Amniotic epithelial cell (primary cell): ENCODE measurements at places on chromosomes 2 and 18.

- no peak for DNase-seq
Measured at GRCh38 chr2:156206355-156206754, 126.2 kb downstream of the NR4A2 start.

DNA sequence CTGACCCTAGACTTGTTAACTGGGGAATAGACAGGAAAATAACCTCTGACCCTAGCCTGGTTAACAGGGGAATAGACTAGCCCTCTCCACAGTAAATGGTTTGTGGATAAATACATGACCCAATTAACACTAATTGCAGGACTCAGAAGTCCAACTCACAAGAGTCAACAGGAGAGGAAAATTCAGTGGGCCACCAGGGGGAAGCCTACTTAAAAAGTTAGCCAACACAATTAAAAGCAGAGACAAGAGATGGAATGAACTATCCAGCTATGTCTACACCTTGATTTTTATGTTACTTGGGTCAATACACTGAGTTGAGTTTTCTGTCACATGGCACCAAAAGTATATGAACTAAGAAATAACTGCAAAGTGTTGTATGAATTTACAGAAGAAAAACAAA is 158.8 kb upstream of the SLC39A10 start:
- DNase-seq: peak; percentile 57

GRCh38 chr2:9815844-9816279 is 27.4 kb upstream of the TAF1B start:
- DNase-seq: no peak

DNA sequence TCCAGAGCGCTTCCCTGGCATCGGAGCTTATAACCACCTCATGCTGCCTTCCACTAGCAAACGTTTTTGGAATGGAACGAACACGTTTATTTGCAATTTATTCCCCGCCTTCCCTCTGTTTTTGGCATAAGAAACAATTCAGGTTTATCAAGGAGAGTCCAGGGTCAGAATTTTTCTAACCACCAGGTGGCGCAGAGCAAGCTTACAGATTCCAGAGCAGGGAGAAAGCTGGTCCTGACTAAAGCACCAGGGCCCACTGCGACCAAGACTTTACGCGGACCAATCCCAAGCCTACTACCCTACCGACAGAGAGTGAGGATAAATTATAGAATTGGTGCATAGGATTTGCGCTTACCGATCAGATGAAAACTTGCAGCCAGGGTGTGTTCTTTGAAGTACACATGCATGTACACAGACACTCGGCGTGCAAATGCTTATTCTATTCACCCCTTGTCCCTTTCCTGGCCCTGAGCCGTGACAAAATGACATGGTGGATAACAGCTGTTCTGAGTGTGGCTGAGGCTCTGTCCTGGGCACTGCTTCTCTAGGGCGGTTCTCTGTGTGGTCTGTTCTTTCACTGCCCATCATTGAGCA is 34.7 kb downstream of the NAPG start:
- DNase-seq: peak; percentile 63

GRCh38 chr2:212949786-212950185 is 201.6 kb downstream of the IKZF2 start:
- no peak for DNase-seq

DNA sequence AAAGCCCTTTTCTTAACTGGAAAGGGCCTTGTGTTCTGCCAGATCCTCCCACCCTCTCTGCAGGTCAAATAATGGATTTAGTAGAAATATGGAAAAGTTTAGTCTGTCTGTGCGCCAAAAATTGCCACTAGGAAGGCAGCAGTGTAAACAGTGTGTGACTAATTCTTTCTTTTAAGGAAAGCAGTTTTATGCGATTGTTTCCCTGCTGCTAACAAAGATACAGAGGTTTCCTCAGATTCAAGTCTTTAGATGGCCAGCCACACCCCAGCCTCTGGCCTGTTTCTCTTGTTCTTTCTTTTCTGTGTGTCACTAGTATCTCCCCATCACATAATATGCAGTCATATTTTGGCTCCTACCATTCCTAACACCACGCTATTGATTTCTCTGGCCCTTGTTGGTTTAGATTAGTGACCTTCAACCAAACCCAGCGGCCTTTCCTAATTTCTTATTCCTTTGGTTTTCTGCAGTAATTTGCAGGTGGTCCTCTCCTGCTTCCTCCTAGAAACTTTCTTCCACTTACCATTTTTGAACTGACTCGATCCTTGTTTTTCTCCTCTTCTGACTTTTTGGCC is 157.4 kb downstream of the LTBP1 start:
- no peak for DNase-seq

- DNase-seq: no peak
Measured at GRCh38 chr2:158495175-158495574, 38.4 kb downstream of the PKP4 start.

GRCh38 chr2:121008975-121009374 is 273.3 kb downstream of the GLI2 start:
- peak; percentile 14 for DNase-seq

DNA sequence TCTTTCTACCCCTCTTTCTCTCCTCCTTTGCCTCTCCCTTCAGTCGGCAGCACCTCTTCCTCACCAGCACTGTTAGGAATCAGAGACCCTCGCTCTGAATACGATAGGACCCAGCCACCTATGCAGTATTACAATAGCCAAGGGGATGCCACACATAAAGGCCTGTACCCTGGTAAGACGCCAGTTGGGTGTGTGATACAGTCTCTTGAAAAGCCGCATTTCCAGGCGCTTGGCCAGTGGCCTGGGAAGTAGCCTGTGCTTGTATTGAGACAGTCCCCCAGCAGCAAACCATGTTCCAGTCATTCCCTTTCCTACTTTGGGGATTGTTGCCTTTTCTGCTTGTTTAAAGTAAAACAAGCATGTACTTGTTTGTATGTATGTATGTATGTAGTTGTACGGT is 118.4 kb upstream of the DAPL1 start:
- no peak for DNase-seq

DNA sequence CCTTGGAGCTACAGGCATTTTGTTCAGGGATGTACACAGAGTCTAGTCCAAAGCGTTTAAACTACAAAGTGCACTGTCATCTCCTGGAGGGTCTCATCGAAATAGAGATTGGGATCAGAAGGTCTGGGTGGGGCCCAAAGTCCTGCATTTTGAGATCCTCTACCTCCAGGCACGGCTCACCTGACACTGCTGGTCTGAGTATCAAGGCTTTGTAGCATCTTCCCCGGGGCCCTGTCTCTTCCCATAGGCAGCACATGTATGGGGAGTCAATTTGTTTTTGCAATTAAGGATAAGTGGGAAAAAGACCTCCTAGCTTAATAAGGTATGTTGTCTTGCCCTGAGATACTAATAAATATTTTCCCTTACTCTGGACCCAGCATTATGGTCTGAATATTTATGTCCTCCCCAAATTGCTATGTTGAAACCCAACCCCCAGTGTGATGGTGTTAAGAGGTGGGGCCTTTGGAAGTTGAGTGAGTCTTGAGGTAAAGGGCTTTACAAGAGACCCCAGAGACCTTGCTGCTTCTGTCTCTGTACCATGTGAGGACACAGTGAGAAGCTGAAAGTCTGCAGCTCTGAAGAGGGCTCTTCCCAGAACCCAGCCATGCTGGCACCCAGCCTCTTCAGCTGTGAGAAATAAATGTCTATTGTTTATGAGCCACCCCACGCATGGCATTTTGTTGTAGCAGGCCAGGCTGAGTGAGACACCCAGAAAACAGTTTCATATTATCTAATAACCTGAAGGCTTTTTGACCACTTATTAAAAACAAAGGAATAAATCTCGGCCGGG is 258.7 kb upstream of the HS6ST1 start:
- no peak for DNase-seq

GRCh38 chr2:128442053-128442751 is 123.5 kb upstream of the HS6ST1 start:
- no peak for DNase-seq

GRCh38 chr2:2031101-2031500 is 286.8 kb upstream of the PXDN start:
- DNase-seq: no peak

DNA sequence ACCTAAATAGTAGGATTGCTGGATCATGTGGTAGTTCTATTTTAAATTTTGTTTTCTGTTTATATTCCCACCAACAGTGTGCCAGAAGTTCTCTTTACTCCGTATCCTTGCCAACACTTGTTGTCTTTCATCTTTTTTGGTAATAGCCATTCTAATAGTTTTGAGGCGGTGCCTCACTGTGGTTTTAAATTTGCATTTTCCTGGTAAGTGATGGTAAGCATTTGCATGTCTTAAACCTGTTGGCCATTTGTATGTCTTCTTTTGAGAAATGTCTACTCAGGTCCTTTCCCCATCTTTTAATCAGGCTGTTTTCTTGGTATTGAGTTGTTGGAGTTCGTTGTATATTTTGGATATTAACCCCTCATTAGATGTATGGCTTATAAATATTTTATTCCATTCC is 51.6 kb downstream of the REL start:
- no peak for DNase-seq

GRCh38 chr2:171478345-171478744 is 43.9 kb upstream of the CYBRD1 start:
- DNase-seq: peak; percentile 83

GRCh38 chr2:37394263-37394662 is 49.8 kb downstream of the QPCT start:
- DNase-seq: no peak

DNA sequence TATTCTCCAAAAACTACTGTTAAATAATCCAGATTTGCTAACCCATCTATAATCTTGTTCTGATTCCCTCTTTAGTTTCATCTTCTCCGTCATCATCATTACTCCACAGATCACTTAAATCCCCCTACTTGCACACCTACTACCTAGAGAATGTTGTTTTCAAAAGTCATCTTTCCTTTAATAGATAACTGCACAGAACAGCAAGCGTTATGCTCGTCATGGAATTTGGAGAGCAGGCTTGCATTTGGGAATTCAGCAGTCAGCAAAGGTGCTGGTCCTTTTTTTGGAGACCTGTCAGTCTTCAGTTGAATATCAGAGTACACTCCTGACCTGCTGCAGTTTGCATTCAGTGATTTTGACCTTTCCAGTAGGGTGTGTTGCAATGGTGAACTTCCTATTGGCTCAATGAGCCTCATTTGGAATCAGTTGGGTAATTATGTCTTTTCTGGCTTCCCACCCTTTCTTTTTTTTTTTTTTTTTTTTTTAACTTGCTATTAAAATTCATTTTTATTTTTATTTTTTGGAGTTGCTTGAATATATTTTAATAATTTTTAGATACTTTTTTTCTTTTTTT is 110.6 kb downstream of the HNRNPLL start:
- no peak for DNase-seq

DNA sequence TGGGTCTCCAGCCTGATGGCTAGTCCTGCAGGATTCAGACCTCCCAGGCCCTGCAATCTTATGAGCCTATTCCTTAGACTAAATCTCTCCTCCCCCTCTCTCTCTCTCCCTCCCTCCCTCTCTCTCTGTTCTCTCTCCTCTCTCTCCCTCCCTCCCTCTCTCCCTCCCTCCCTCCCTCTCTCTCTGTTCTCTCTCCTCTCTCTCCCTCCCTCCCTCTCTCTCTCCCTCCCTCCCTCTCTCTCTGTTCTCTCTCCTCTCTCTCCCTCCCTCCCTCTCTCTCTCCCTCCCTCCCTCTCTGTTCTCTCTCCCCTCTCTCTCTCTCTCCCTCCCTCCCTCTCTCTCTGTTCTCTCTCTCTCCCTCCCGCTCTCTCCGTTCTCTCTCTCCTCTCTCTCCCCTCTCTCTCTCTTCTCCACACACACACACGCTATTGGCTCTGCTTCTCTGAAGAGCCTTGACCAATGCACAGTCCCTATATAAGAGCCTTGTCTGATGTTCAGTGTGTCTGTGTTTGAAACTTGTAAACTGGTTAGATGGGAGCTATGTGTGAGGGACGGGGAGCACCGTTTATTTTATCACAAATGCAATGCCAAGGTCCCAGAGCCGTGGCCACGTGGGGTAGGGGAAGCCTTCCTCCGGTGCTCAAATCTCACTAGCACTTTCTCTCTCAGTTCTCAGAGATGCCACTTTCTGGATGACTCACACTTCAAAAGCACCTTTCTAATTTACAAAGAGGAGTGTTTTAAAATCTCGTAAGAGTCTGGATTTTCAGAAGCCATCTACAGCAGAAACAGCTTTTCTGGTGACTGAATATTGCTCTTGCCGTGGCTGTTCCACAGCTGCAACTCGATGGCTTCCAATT is 9.4 kb upstream of the PRLH start:
- no peak for DNase-seq

DNA sequence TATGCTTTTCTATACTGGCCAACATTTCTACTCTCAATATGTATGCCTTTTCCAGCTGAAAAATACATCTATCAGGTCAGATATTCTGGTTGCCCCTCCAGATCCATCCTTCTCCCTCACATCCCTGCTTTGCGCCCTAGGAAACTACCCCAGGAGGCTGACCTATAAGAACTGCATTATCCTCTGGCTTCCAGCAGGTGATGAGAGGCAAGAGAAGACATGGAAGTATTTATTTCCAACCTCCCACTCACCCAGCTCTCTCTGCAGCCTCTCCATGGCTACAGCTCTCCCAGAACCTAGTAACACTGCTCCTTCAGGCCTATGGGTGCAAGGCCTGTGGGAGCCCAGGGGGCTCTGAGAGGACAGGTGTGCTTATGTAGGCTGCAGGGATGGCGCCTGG is 42.9 kb downstream of the ARID5A start:
- no peak for DNase-seq

DNA sequence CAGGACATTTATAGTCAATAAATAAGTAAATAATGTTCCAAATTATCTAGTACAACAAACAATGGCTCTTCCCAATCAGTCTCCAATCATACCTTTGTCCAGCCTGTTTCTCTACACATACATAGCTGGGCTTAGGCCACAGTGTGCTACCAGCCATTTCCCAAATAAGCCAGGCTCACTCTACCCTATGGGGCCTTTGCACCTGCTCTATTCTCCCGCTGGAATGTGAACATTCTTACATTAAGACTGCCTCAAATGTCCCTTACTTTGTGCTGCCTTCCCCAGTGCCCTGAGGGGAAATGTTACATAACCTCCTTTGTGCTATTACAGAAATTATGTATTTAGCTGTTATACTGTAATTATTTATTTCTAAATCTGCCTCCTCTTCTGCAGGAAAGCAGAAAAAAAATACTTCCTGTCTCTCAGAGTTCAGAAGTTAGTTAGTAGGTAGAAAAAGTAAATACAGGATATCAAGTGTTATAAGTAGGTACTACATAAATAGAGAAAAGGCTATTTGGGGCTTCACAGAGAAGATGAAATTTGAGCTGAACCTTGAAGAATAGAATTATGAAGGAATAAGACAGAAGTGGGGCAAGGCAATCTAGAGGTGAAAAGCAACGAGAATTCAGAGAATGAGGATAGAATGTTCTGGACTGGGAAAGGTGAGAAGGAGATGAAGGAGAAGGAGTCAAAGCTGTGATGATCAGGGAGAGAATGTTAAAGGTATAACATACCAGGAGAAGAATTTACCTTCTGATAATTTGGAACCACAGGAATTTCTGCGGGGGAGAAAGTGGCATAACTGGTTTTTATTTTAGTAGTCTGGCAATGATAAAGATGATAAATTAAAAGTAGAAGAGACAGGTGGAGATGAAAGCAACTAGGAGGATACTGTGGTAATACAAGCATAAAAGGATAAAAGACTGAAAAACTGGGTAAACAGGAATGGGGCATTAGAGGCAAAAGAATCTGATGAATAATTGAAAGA is 37.0 kb downstream of the ROCK1 start:
- no peak for DNase-seq

DNA sequence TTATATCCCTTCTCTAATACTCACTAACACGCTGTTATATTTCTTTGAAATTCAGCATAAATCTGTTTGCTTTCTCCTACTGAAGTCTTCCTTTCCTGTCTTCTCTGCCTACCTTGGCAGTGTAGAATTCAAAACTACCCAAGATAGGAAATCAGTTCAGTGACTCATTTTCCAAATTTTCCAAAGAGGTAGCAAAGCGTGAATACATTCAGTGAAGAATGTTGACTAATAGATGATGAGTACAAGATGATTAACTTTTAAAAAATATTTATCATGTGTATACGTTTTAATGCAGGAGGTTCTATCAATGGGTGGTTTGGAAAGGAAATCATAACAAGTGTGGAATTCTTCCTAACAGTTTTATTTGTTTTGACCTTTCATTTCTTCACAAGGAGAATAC is 201.9 kb upstream of the SLC8A1 start:
- no peak for DNase-seq
